Cortex of kidney (tissue), 1 donor: ENCODE measurements at places on chromosomes 4 and X.

DNA sequence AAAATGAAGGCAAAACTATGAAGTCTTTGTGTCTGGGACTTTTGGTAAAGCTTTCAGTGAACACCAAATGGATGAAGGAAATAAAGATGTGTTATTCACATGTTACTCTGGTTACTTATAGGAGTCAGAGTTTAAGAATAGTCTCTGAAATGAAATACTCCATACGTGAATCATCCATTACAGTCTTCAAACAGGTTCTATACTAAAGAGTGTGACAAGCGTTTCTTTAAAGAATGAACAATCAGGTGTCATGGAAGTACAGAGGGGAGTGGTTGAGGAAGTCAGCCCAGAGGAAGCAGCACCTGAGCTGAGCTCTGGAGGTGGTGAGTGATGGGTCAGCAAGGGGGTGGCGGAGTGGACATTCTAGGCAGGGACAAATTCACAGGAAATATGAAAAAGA is 41.8 kb upstream of the SORBS2 start:
- DNase-seq = no peak

GRCh38 chr4:74543231-74543781 is 98.4 kb downstream of the AREG start:
- no peak for DNase-seq

DNA sequence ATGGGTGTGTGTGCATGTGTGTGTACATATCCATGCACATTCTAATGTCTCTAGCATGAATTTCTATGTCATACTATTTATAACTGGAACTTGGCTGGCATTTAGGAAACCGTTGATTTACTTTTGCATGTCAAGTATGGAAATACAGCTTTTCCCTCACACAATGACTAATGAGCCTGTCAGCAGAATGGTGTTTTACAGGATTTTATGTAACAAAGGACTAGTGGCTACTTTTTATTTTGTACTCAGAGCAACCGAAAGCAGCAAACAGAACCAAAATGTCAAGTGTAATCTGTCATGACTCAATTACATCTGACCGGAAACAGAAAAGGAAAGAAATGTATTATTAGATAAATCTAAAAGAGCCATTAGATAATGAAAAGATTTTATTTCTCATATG is 1911.5 kb upstream of the AGA start:
- DNase-seq = no peak

GRCh38 chr4:7007944-7008343 is 35.2 kb upstream of the TADA2B start:
- no peak for DNase-seq

GRCh38 chrX:53184836-53185235 is 40.2 kb downstream of the KDM5C start:
- no peak for DNase-seq

DNA sequence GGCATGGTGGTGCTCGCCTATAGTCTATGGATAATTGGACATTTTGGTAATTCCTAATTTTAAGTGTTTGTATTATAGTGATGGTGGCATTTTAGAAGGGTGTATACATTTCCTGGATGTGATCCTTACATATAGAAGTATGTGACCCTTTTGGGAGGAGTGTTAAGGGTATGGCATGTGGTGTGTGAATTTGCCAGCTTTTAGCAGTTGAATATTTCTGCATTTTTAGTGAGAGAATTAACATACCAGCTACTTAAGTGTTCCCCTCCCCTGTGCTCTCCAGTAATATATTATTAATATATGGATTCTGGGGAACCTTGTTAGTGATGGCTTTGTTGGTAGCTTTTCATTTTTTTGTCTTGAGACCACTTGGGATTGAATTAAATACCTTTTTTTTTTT is 55.3 kb downstream of the STAG2 start:
- no peak for DNase-seq

DNA sequence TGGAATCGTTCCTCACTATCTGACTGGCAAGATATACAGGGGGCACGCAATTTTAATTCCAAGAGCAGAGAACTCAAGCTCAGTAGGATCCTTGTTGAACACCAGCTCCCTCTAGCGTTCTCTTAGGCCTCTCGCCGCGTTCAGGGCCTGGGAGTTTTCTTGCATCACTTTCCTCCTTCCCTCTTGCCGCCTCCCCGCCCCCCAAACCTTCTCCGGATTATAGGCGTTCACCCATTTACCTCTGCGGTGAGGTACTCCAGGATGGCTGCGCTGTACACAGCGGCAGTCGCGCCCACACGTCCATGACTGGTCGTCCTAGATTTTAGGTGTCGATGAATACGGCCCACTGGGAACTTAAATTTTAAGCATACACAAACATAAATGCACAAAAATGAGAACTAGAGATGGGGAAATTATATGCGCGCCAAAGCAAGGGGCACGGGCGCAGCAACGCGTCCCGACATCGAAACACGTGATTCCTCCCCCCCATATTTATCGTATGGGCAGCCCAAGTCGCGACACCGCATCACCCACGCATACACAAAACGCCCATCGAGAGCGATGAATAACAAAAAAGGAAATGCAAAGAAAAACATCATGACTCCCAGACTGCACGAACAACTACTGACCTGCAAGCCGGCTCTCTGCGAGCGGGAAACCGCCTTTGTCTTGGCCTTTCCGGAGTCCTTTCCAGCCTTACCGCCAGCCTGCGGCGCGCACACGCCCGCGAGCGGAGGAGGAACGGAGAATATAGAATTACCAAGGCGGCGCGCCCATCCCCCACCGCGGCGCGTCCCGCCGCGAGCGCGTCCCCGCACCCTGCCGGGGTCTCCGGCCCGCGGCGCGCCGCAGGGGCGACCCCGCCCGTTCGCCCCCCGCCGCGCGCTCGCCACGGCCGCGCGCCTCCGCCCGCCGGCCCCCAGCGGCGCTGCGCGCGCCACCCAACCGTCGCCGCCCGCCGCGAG is 759 bp downstream of the H2AZ1 start:
- DNase-seq = no peak

GRCh38 chrX:137926090-137926489 is 360.2 kb downstream of the ZIC3 start:
- DNase-seq = no peak

DNA sequence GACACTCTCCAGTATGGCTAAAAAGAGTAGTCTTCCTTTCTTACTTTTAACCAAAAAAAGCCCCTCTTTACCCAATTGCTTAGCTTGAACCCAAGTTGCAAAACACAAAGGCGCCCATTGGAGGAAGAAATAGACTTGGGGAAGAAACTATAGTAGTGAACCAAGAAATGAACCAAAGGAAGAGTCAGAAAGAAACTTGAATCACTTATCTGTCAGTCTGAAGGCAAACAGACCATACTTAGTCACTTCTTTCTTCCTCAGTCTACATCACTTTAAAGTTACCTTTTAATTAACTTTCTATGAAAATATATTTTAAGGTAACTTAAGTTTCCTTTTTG is 161.4 kb upstream of the GIMD1 start:
- no peak for DNase-seq

DNA sequence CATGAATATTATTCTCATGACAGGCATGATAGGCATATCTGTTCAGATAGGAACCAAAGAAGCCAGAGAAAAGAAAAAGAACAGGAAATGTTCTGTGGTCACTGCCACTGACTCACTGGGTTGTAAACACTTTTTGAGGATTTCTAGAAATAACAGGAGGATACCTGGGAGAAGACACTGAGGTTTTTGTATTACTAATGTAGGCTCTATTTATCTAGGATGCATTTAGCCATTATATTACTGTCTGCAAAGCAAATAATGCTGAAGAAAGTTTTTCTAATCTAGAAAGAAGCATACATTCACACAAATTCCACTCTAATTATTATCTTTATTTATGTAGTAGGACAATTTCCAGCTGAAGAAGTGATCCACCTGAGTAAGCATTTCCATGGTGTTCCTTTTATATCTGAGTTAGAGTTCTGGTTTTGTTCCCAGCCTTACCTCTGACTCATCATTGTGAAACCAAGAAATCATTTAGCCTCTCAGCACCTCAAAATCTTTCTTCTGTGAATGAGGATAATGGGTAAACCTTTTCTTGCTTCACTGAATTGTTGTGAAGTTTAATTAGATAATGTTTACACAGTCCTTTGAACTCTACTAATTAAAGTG is 40.2 kb upstream of the EPGN start:
- DNase-seq = no peak

DNA sequence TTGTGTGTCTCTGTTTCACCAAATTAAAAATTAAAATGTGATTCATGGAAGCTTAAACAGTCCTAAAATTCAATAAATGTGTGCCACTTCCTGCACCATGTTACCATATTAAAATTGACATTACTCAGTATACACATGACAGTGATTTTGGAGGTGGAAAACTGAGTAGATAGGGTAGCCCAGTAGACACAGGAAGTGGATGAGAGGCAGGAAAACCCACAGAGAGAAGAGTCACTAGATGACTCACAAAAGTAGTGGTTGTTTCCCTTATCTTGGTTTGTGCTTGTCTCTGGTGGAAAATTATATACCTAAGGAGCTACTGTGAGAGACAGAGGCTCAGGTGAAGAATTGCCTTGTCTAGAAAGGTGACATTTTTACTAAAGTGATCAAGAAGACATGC is 375.8 kb upstream of the CXorf51B start:
- DNase-seq = no peak

GRCh38 chr4:177246641-177247584 is 62.8 kb upstream of the NEIL3 start:
- no peak for DNase-seq

DNA sequence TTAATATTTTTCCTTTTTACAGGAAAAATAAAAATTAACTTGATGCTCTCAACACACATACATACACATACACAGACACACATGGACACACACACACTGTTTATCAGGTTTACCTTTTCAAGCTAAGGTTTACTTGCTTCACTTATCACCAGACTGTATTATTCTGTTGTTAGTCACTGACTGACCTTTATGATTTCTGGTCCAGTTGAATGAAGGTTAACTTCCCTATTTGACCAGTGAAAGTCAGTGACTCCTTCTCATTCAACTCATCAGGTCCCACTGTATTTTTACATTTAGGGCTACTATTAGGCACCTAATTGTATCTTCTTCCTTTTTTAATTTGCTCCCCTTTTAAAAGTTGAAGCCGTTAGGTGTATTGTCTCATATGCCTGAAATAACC is 16.0 kb downstream of the DIAPH2 start:
- no peak for DNase-seq

- no peak for DNase-seq
Measured at GRCh38 chr4:133498149-133498548, 349.1 kb downstream of the PCDH10 start.

DNA sequence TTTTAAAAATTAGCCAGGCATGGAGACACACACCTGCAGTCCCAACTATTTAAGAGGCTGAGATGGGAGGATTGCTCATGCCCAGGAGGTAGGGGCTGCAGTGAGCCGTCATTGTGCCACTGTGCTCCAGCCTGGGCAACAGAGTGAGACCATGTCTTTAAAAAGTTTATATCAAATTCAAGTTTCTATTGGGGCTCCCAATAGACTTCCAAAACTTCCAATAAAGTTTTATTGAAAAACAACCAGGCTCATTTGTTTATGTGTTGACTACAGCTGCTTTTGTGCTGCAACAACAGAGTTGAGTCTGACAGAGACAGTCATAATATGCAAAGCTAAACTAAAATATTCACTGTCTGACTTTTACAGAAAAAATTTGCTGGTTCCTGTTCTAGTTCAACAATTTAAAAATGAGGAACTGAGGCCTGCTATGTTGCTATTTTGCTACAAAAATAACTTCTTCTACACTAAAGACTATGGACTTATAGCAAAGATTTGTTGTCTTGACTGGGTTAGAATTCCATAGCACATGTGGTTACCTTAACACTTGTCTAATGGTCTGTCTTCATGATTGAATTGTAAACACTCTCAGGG is 63.3 kb upstream of the RELL1 start:
- DNase-seq = no peak

- no peak for DNase-seq
Measured at GRCh38 chr4:169922632-169923276, 103.4 kb downstream of the MFAP3L start.

- DNase-seq = no peak
Measured at GRCh38 chrX:75337525-75337924, 63.6 kb downstream of the UPRT start.

DNA sequence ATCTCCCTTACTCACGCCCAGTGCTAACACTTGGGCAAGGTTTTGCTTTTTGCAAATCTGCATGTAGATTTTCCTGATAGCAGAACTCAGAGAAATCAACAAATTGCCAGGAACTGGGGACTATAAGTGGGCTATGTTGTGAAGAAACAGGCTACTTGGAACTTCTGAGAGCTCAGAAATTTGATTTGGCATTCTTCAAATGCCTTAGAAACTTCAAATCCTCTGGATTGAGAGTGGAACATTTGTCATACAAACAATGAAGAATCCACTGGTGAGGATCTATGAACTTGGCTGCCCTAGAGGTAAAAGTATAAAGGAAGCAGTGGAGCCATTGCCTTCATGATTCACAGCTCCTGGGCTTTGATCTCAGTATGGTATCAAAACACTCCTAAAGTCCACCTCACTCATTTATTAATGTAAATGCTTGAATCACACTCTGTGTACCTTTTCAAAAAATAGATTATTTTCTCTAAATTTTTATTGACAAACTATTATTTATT is 126.0 kb downstream of the GLRA3 start:
- DNase-seq = no peak
